ENCODE measurements at places on chromosomes 1 and 21.

DNA sequence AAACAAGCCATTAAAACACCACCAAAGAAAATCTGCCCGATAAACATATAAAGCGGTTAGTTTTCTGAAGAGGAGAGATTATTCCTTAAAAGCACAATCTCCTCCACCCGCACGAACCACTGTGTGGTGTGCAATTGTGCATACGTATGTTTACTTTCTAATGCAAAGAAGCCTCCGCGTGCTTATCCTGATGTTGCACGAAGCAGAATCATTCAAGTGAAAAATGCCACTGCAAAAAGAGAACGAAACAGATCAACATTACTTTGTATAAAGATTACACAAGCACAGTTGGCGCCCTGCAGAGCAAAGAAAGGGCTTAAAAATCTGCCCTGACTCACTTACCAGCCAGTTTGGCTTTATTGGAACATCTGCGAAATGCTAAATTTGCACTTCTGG, 166.8 kb downstream of the ZNF281 start:
- no peak for DNase-seq

GRCh38 chr1:167401260-167401873, 117.0 kb downstream of the CD247 start:
- no peak for DNase-seq

DNA sequence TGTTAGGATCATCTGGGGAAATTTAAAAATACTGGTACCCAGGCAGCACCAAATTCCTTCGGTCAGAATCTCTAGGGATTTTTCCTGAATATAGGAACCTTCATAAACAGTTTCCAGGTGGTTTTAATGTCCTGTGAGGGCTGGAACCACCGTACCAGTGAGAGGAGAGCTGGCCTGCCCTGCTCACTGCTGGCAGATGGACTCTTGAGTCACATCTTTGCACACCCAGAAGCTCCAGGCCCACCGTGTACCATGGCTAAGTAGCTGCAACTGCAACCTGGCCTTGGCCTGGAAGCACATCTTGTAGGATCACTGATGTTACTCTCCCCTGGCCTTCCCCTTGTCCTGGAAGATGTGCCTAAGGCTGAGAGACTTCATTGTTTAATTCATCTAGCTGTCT, 181.5 kb downstream of the DISC1 start:
- no peak for DNase-seq

- no peak for DNase-seq
These were observed 12.0 kb upstream of the FMO2 start for GRCh38 chr1:171173069-171173468.

GRCh38 chr21:42092771-42093170, 21.7 kb downstream of the UMODL1 start:
- no peak for DNase-seq

DNA sequence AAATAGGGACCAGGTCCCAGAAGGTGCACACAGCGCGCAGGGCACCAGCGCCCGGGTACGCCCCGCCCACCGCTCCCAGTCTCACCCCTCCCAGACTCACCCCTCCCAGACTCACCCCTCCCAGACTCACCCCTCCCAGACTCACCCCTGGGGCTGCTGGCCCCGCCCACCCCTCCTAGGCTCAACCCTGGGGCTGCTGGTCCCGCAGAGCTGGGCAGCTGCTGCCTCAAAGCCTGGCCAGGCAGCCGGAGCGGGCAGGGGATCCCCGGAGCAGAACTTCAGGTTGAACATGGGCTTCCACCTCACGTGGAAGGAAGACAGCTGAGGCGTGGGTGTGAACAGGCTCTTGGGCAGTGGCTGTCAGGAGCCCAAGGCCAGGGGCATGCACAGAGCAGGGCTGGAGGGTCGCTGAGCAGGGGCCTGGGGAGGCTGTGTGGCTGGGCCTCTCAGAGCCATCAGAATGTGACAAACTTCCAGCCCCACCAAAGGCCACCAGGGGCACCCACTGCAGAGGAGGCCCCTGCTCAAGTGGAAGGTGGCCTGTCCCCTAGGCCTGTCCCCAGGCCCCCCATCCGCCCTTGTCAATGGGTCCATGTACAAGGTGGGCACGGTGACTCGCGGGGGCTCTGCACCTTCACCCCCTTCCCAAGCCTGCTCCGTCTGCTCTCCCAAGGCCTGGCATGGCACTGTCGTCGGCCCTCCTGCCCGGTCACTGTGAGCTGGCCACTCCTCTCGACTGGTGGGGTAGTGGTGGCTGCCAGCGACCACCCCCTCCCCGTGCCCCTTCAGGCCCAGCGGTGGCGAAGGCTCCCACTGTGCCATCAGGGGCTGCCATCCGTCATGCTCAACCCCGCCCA, 20.4 kb upstream of the SUMO3 start:
- no peak for DNase-seq

DNA sequence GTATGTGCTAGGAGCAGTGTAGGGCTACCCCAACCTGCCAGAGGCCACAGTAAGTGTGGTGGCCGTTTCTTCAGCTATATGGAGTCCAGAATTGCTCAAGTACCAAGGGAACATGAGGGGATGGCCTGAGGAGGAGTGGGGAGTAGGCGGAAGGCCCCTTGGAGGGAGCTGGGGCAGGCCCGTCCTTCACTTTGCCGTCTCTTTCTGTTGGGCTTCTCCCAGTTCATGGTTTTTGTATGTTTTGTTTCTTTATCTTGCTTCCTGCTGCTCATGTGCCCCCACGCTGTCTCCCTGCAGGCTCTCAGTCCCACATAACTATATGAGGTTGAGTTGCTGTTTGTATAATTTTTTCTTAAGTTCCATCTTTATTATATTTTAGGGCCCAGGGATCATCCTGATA, 5.9 kb upstream of the DPH2 start:
- no peak for DNase-seq

GRCh38 chr1:192858456-192858855, 49.6 kb downstream of the RGS2 start:
- DNase-seq, result no peak

DNA sequence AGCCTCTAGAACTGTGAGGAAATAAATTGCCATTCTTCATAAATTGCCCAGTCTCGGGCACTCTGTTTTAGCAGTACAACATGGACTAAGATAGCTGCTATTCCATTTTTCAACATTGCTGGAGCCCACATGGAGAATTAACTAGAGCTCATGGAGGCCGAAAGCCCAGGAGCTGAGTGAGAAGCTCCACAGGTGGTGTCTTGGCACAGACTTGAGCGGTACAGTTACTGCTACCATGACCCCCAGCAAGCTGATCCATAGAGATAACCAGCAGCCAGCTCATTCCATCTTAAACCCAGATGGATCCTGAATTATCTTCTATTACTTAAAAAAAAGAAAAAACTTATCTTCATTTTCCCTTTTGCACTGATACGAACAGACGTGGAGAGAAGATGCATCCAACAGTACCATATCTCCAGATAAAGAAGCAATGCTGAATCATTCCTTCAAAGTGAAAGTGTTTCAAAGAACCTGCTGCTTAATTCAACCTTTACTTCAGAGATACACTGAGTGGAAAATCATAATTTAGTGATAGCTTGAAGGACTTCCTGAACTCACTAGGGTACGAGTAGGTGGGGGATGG, 115.1 kb downstream of the SETD4 start:
- no peak for DNase-seq

DNA sequence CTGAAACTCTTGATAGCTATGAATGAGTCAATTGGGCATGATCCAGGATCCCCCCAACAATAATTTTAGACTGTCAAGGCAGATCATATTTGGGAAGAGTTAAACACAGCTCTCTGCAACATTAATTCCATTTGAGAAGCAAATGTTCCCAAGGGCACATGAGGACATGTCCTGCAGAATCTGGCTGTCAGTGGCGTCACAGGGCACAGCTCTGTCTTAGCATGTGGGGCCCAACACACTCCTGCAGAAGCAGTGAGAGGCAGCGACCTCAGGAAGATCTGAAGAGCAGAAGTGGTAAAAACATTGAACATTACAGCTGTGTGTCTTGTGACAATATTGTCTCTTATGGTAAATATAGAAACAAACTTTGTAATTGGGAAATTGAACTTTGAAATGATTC, 197.1 kb upstream of the PBX1 start:
- no peak for DNase-seq

- no peak for DNase-seq
These were observed 163.2 kb upstream of the NBPF11 start for GRCh38 chr1:148315071-148315811.

DNA sequence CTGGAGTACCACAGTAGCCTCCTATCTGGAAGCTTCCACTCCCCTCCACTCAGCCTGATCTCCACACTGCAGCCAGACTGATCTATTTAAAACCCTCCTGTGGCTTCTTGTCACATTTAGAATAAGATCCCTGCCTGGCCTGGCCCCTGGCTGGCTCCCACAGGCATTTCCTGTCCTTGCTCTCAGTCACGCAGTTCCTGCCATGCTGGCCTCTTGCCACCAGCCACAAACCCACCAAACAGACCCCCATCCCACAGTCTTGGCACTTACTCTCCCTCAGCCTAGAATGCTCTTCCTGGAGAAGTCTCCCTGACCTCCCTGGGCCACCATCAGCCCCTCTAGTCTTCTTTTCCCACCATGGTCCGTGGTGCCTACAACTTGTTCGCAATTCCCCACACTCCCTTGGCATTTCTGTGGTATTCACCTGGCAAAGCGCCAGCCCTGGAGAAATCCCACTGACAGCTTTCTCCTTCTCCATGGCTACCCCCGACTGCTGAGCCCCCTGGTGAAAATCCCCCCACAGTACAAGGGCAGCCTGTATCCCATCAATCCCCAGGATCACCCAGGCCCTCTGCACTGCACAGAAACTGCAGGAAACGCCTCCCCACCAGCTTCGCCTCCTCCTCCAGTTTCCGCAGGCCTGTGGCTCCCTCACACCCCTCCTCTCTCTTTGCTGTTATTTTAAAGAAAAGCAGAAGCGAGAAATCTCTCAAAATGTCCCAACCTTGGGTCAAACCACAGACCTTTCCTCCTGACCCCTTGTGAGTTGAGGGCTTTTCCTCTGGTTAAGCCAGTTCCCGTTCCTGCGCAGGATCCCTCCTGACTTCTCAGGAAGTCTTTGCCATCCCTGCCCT, 94.5 kb downstream of the SYT2 start:
- no peak for DNase-seq

DNA sequence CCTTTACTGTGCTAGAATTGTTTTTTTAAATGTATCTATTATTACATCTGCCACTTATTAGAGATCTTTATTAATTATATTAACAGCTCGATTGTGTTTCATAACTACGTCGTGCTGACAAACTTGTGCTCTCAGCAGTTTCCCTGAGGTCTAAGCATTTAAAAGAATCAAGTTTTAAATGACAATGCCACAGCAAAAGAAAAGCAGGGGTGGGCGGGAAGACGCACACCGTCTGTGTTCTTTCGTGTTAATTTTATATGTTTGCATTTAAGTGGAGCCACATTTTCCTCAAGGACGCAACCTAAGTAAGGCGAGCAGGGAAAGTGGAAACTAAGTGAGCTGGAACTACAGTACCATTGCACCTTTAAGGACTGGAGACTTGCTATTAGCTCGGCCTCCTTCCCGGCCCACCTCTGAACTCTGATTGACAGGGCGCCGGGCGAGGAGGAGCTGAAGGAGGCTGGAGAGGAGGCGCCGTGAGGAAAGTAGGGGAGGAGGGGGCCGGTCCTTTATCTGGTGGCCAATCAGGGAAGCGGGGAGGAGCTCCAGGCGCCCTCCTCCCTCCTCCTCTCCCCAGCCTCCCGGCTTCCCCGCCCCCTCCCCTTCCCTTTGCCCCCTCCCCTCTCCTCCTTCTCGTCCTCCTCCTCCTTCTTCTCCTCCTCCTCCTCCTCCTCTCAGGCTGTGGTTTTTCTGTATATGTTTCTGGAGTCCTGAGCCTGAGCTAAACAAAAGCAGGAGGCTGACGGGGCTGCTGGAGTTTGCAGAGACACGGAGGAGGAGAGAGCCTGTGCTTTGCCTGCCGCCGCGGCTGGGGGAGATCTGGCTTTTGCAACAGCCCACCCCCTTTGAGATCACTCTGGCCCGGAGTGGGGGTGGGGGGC, at the start of gene PBX1:
Gene PBX1, plus strand, starts transcription at position 724 of the 881 bp plus-strand sequence.
- DNase-seq, result peak; percentile 97

- no peak for DNase-seq
These were observed 1.7 kb upstream of the KRTAP7-1 start for GRCh38 chr21:30831194-30831765.

DNA sequence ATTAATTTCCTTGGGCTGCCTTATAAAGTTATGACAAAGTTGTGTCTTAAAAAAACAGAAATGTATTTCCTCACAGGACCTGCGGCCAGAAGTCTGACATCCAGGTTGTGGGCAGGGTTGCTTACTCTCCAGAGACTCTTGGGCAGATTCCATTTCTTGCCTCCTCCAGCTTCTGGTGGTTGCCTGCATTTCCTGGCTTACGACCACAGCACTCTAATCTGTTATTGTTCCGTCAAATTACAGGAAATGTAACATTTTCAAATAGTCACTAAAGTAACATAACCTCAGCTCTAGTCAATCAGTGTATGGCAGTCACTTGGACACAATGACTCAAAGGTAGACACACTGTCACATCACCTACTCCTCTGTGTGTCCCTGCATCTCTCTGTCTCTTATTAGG, 226.8 kb downstream of the DNAH14 start:
- no peak for DNase-seq

DNA sequence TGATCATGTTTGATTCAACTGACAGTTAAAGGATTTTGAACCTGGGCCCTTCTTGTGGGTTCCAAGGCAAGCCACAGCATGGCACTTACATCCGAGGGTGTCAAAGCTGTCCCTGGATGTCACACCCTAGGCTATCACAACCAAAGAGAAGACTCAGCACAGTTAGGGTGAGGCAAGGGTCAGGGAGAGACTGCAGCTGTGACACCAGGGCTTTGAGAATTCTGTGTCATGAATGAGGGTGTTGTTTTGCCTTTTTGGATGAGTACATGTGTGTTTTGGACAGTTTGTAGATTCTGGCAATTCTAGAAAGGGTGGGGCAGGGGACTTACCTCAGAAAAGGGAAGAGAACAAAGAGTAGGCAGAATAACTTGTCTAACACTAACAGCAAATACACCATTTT, 37.8 kb upstream of the ZNF326 start:
- no peak for DNase-seq

- DNase-seq, result no peak
These were observed 140.8 kb upstream of the FGGY start for GRCh38 chr1:59156051-59156450.

GRCh38 chr1:9842073-9842711, 18.4 kb upstream of the CLSTN1 start:
- no peak for DNase-seq

DNA sequence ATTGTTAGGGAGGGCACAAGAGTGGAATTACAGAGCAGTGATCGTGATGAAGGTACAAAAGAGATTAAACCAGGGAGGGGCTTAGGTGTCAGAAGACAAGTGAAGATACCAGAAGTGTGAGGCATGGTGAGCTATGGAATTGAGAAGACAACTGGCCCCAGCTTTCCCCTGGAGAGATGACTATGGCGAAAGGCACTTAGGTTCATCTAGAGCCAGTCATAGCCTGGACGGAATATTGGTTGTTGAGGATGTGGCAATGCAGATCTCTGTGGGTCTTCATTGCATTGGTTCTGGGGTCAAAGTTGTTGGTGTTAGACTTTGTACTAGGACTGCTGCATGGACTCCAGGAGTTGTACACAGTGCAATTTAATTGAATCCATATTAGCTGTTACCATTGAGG, 115.7 kb downstream of the FASLG start:
- no peak for DNase-seq

DNA sequence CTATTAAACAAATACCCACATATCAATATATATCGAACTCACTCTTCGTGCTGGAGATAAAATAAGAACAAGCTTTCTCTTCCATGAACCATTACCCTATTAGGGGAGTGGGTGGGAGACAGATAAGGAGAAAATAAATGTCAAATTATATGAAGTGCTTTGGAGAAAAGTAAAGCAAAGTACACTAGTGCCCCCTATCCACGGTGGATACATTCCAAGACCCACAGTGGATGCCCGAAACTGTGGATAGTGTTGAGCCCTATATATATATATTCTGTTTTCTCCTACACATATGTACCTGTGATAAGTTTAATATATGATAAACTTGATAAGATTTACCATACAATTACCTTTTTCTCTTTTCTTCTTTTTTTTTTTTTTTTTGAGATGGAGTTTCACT, 54.6 kb downstream of the FH start:
- no peak for DNase-seq
